Gastroesophageal sphincter (tissue), 4 donors: ENCODE measurements at places on chromosomes 12 and 14. TPM values are rescaled to one million over a fixed set of nuclear protein-coding genes. Genes with fewer than 3 reads are reported as not detected.
A peak's percentile ranks its signal among the peaks of the same experiment; 100 is the strongest.

Gene ENDOU
- total RNA-seq = 0.47 TPM

DNA sequence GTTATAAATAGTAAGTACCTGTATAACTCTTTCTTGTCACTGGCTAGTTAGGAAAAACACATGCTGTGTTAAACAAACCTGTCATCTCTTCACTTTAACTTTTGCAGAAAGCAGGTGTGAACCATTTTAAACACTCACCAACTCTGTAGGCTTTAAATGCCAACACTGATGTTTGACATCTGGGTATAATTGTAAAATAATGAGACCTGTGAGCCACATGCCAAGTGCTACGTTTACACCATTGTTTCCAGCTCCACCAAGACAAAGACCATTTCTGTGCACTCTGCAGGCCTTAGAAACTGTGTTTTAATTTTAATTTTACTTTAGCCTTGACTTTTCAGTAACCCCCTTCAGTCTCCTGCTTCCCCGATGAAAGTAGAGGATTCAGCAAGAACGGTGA, 11.0 kb downstream of the TPH2 start:
- no peak for ATAC-seq

Gene TSPAN11
- 4.8 TPM for total RNA-seq

DNA sequence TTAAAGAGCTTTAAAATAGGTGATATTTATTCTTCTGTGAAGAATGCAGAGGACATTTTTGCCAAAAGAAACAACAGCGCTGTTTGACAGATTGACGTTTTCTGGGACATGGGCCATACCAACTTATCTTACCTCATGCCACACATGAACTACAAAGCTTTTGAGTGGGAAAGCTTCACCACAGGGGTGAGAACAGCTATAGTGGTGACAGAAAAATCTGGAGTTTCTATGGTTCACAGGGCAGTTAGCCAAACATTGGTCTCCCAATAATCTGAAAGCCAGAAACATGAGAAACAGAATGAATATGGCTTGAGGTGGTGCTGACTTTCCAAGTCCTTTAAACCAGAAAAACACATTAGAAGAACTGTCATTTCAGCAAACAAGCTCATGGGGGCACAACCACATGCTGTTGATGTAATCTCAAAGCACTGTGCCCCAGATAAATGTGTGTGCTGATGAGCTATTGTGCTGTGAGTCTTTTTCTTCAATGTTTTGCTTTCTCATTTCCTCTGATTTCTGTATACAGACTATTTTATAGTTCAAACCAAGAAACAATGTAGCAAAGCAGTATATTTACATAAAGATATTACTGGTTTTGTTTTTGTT, 905.4 kb downstream of the SLC16A7 start:
- ATAC-seq = no peak

- peak; percentile 53 for ATAC-seq
Observed at GRCh38 chr12:64890873-64891468, 66.5 kb downstream of the TBC1D30 start.

Gene CPNE8
- 44.2 TPM for total RNA-seq
